ENCODE measurements at places on chromosomes 2 and 18.

DNA sequence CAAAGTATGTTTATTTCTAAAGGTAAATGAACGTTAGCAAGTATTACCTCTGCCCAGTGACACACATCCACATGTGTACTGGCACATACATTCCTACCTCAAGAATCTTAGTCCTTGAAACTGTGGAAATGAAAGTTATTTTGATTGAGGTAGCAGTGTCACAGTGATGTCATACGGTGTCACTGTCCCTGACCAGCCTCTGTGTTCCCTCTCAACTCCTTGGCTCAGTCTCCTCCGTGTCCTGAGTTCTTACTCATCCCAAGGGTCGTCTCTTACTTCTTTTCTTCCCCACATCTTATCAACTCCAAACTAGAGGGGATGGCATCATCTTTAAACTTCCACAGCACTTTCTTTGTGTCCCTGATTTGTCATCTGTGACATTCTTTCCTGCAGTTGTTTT lies 3.3 kb downstream of the NCK2 start:
- no peak for DNase-seq

- DNase-seq: peak; percentile 88
These were observed at the start of gene IRS1 for GRCh38 chr2:226799211-226799975. Gene IRS1, minus strand, starts transcription at chr2:226799820. Its CDS starts 1,082 bp downstream, at chr2:226798738.

- DNase-seq: no peak
These were observed 20.6 kb upstream of the SLC38A11 start for GRCh38 chr2:164975891-164976290.

DNA sequence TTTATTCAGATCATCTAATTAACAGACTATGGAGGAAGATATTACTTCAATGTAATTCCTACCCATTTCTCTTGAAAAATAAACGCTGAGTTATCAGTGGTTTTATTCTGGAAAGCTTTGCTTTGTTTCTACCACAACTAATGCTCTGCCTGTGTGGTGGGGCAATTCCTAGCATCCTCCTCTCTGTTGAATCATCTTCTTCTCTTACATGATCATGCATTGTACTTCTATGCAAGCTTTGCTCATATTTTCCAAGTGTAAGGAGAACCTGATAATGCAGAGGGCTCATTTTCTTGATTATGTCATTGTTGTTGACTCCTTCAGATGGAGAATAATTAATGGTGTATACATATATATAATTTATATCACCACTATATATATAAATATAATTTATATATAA lies 46.7 kb downstream of the CCDC195 start:
- no peak for DNase-seq

DNA sequence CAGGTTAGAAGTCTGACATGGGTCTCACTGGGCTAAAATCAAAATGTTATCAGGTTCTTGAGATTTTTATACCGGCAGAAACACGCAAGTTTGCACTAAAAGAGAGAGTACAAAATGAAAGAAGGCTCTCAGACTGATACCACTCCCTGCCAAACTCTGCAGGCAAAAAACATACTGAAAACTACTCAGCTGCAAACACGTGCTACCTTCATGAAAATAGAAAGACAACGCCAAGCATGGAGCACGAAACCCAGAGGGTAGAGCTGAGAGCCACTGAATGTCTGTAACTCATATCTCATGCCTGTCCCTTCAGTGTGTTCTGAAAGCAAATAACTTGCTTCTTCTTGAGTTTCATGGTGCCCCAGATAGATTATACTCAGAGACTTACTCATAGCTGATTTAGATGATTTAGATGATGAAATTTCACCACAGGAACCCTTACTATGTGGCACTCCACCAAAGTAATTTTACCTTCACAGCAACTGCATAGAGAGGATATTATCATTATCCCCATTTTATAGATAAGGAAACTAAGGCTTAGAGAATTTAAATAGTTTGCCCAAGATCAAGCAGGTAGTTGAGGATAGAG lies 313.0 kb upstream of the SLC39A10 start:
- peak; percentile 86 for DNase-seq

DNA sequence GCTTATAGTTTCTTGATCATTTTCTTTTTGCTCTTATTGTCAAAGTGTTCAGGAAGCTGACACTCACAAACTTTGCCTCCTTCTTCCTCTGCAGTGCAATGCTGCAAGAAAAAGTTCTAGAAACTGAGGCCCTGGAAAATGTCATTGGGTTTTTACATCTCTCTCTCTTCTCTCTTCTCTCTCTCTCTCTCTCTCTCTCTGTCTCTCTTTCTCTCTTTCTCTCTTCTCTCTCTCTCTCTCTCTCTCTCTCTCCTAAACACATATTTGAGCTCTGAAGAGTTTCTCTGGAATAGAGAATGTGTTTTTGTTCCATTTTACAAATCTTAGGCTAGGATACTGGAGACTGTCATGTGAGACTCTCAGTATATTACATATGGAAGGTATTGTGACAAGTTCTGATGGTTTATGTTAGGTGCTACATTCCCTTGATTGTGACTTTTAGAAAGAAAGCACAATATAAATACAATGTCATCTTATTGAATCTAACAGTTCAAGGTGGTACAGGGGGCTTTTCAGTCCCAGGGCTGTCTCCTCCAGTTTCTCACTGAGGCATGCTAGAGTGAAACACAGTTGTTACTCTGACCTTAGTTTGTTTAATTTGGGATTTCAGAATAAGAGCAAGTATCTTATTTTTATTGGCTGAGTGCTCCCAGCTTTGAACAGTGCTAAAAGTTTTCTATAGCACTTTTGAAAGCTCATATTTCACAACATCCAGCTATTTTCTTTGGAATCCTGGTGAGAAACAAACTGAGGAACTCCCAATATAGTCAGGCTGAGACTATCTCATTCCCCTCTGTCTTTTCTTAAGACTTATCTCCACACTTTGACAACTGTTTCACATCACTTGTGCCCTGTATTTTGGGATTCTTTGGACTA lies 41.4 kb upstream of the EHBP1 start:
- DNase-seq: peak; percentile 72

DNA sequence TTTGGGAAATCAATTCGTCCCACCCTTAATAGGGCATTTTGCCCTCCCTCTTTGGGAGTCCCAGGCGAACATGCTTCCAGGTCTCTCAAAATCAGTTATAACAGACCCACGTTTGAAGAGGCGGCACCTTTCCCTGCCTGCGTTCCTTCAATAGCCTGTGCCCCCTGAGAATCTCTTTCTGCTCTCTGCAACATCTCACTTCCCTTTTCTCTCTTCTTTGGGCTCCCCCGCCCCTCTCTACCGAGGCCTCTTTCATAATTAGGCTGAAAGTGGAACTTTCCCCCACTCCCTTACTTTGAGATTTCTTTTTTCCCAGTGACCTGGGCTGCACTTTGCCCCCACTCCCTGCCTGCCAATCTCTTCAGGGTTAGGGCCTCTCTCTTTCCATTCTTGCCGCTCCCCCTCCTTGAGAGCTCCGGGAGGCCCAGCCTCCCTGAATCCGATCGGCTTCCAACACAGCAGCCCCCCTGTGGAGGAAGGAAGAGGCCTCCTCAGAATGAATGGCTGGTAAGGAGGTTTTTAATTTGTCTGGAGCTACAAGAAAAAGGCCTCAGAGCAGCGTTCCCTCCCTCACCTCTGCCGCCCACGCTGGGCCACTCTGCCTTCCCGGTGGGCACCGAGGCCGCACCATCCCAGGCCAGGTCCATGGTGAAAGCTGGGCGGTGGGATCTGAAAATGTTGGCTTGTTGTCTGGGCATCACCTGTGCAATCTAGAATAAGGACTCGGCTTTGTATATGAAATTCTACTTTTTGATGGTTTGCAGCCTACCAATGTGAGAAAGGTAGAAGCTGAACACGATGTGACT lies 162.6 kb upstream of the SIX3 start:
- no peak for DNase-seq

- DNase-seq: no peak
These were observed 209.0 kb downstream of the MC4R start for GRCh38 chr18:60163622-60164021.

- DNase-seq: no peak
These were observed 5.9 kb downstream of the NFATC1 start for GRCh38 chr18:79401494-79402208.

- peak; percentile 57 for DNase-seq
These were observed 249.3 kb downstream of the ZNF385B start for GRCh38 chr2:179612108-179612507.

- no peak for DNase-seq
These were observed 373.9 kb upstream of the MC4R start for GRCh38 chr18:60746491-60746890.

DNA sequence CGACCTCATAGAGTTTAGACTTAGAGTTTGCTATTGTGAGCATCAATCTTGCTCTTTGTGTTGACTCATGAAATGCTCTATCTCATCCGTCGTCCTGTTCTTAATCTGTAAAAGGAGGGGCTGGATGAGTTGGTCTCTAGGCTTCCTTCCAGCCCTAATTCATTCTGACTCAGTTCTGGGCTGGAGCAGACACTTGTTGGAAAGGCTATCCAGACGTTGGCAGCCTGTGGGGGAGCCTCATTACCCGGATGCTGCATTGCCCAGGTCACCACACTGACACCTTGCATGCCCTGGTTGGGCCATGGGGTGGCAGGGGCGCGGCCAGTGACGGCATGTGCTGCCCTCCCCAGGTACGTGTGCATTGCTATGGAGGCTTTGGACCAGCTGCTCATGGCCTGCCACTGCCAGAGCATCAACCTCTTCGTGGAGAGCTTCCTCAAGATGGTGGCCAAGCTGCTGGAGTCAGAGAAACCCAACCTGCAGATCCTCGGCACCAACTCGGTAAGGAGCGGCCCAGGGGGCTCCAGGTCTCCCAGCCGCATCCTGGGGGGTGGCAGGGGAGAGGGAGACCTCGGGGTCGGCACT lies 61.5 kb downstream of the EFR3B start:
- peak; percentile 86 for DNase-seq

DNA sequence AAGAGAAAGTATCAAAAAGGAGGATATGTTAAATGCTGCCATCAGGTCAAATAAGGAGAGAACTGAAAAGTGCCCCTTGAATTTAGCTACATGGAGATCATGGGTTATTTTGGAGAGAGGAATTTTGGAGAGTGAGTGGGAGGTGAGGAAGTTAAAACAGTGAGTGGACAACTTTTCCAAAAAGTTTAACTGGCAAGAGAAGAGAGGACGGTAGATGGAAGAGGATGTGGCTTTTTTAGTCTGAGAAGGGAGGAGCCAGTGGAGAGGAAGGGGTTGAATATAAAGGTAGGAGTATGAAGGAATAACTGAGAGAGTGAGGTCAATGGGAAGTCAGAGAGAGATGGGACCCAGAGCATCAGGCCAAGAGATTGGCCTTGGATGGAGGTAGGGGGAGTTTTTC lies 62.5 kb upstream of the NFE2L2 start:
- no peak for DNase-seq

- no peak for DNase-seq
These were observed 347.6 kb upstream of the VRK2 start for GRCh38 chr2:57698935-57699449.

GRCh38 chr2:136664713-136665405 lies 100.5 kb upstream of the THSD7B start:
- no peak for DNase-seq

- no peak for DNase-seq
These were observed 271.8 kb upstream of the TFPI start for GRCh38 chr2:187826023-187826422.

DNA sequence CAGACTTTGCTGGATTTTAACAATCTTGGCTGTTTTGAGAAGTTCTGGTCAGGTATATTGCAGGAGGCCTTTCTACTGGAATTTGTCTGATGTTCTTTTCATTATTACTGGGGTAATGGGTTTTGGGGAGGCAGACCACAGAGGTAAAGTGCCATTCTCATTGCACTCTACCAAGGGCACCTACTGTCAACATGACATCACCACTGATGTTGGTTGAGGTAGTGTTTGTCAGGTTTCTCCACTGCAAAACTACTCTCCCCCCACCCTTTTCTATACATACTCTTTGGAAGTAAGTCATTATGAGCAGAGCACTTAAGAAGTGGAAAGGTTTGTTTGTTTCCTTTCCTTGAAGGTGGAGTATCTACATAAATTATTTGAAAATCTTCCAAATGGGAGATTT lies 27.0 kb downstream of the PRKD3 start:
- no peak for DNase-seq

GRCh38 chr2:136384531-136385303 lies 266.8 kb upstream of the CXCR4 start:
- DNase-seq: peak; percentile 29

- DNase-seq: no peak
These were observed 771.8 kb upstream of the FANCL start for GRCh38 chr2:59012971-59013370.

- no peak for DNase-seq
These were observed 44.1 kb downstream of the FAM171B start for GRCh38 chr2:186737732-186738508.

GRCh38 chr2:143261986-143262385 lies 132.8 kb downstream of the ARHGAP15 start:
- DNase-seq: peak; percentile 18

DNA sequence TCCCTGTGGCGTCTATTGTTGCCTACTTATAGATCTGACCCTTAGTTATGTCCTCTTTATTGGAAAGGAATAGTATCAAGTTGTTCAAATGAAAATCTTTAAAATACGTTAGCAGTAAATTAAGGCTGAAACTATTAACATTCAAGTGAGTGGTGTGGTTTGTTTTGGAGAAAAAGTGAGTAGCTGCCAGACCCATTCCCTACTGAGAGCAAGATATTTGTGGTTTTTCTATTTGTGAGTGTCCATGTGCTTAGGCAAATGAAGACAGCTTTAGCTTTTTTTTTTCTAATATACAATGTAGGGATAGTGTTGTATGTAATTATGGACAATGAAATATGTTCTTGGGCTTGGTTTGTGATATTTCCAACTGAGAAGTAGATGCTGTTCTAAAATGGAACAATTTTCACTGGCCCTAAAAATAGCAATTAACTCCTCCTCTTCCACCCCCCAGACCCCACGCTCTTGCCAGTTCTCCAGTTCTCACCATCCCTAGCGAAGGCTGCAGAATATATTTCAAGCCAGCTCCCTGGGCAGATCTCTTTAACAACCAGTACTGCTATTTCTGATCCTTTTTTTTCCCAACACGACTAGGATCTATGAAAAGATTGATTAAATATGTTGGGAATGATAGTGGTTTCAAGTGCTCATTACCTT lies 83.1 kb downstream of the CCDC85A start:
- DNase-seq: no peak

GRCh38 chr2:239523954-239524330 lies 123.1 kb upstream of the HDAC4 start:
- DNase-seq: peak; percentile 3

GRCh38 chr2:98532756-98533155 lies 75.6 kb downstream of the COA5 start:
- no peak for DNase-seq

- no peak for DNase-seq
These were observed 43.8 kb downstream of the STAT1 start for GRCh38 chr2:190970160-190970559.

- no peak for DNase-seq
These were observed 34.9 kb downstream of the GPD2 start for GRCh38 chr2:156470975-156471583.

GRCh38 chr2:96520697-96521096 lies 15.5 kb upstream of the NEURL3 start:
- no peak for DNase-seq

DNA sequence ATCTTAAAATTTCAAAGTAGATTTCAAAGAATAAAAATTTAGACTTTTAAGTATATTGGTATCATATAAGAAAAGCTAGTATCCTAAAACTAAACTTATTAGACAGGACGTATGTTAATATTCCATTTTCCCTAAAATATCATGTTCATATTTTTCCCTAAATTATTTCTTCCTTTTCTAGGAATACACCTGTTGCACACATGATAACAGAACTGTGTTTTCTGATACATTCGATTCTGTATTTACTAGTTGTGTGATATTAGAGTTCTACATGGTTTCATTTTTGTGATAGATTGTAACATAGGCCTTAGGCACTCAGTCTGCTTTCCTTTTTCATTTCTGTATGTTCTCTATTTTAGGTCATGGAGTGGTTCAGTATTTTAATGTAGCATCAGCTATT lies 10.9 kb downstream of the RBM45 start:
- DNase-seq: no peak

- DNase-seq: no peak
These were observed 22.3 kb upstream of the B3GNT7 start for GRCh38 chr2:231373184-231373583.
